ENCODE measurements at places on chromosomes 13 and 19.

GRCh38 chr13:112326821-112327370, 49.3 kb upstream of the SPACA7 start:
- no peaks in the 10 kb centered on the region for H3K36me3 ChIP-seq
- no peaks in the 10 kb centered on the region for H3K4me1 ChIP-seq
- H3K27ac ChIP-seq = no peak overlapping the region

- no peaks in the 10 kb centered on the region for H3K36me3 ChIP-seq
- no peak for DNase-seq
Observed at GRCh38 chr19:51434456-51434855, 17.0 kb upstream of the SIGLEC10 start.

GRCh38 chr19:12202250-12202649, 39.4 kb downstream of the ZNF136 start:
- H3K27ac ChIP-seq = no peak overlapping the region
- H3K36me3 ChIP-seq = peaks cover 20% of the 10 kb centered on the region
- peaks cover 13% of the 10 kb centered on the region for H3K4me1 ChIP-seq

GRCh38 chr13:99155821-99156220, 44.8 kb upstream of the UBAC2 start:
- no peak for DNase-seq
- peaks cover 21% of the 10 kb centered on the region for H3K27me3 ChIP-seq
- H3K4me1 ChIP-seq = peaks cover 7% of the 10 kb centered on the region

GRCh38 chr19:3098141-3098514, 4.0 kb downstream of the GNA11 start:
- DNase-seq = no peak
- no peak overlapping the region for H3K27ac ChIP-seq

DNA sequence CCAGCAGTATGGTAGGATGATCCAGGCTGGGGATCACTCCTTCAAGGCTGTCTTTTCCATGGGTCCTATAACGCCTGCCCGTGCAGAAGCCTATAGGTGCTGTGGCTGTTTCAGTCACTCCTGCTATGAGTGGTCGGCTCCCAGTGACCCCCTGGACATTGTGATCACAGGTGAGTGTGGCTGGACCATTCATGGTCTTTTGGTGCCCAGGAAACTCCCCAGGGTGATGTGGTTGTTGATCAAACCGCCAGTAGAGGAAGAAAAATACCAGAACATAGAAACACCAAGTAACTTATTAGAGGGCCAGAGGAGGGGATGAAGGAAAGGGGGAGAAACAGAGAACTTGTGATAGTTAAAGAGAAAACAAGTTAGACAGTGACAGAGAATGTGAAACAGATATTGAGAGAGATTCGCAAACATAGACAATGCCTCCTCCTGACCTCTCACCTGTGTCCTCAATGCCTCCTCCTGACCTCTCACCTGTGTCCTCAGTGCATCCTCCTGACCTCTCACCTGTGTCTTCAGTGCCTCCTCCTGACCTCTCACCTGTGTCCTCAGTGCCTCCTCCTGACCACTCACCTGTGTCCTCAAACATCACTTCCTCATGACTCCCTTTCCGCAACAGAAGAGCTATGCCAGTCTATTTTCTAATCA, 19.4 kb downstream of the LAIR2 start:
- H3K4me1 ChIP-seq = peaks cover 70% of the 10 kb centered on the region
- H3K27ac ChIP-seq = peak overlapping the region; percentile 92
- H3K4me3 ChIP-seq = peak overlapping the region; percentile 67
- no peak for DNase-seq

DNA sequence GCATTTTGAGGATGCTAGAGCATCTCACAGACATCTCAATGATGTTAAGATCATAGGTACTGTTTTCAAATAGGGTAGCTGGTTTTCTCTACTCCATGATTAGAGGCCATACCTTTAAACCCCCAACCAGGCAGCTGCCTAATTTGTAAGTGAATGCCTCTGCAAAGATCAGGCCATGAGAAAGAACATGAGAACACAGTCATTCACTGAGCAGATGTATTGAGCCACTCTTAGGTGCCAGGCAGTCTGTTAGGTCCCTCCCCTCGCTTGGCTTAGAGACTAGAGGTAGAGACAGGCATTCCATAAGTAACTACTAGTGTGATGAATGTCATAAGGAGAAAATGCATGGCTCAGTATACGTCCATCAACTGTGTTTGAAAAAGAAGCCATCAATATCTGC, 410.0 kb downstream of the FGF9 start:
- peaks cover 20% of the 10 kb centered on the region for H3K4me1 ChIP-seq
- H3K27me3 ChIP-seq = peaks cover 4% of the 10 kb centered on the region
- no peak for DNase-seq
- H3K36me3 ChIP-seq = no peaks in the 10 kb centered on the region
- H3K27ac ChIP-seq = no peak overlapping the region

DNA sequence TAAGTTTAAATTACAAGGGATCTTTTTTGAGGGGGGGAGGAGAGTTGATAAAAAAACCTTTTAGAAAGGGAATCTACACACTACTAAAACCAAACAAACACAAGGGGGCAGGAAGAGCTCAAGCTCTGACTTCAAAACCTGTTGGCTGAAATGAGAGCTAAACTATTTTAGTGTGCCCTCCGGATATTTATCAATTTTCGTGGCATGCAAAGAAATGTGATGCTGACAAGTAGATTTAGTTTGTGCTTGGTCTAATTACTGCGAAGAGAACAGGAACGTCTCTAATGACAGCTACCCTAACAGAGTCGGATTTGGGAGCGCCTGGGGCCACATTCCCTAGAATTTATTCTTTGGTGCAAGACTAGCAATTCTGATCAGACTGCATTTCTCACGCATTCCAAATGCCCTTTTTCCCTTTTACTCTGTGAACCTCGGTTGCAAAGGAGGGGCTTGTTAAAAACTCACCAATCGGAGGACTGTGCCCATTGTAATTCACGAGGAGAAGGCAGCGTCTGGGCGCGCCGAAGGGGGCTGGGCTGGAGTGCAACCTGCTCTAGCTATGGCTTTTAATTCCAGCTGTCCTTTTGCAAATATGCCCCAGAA, 802 bp upstream of the FREM2 start:
- H3K27me3 ChIP-seq = peaks cover 35% of the 10 kb centered on the region
- no peak overlapping the region for H3K27ac ChIP-seq
- no peak for DNase-seq
- H3K36me3 ChIP-seq = no peaks in the 10 kb centered on the region
- H3K4me1 ChIP-seq = no peaks in the 10 kb centered on the region

DNA sequence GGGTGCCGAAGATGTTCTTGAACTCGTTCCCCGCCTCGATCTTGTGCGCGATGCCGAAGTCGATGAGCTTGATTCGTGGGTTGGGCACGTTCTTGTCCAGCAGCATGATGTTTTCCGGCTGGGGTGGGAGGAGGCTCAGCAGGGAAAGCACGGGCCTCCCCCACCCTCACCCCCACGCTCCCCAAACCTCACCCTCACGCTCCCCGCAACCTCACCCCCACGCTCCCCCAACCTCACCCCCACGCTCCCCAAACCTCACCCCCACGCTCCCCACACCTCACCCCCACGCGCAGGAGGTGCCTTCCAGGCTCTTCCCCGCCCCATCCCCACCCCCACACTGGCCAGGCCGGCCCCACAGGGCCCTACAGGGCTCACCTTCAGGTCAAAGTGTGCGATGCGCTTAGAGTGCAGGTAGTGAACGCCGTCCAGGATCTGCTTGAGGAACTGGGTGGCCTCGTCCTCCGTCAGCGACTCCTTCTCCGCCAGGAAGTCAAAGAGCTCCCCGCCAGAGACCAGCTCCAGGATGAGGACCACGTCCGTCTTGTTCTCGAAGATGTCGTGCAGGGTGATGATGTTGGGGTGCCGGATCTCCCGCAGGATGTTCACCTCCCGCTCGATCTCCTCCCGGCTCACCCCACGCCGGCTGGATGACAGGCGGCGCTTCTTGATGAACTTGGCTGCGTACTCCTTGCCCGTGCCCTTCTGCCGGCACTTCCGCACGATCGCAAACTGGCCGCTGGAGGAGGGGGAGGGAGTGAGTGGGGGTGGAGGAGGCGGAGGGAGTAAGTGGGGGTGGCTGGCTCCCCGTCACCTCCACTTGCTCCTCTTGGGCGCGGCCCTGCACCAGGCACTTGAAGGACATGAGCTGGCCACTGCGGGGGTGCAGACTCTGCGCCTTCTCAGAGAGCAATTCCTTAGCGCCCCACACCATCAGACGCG, 6.4 kb downstream of the DAPK3 start:
- no peaks in the 10 kb centered on the region for H3K27me3 ChIP-seq
- no peak overlapping the region for H3K4me3 ChIP-seq
- H3K36me3 ChIP-seq = peaks cover 22% of the 10 kb centered on the region
- no peak overlapping the region for H3K27ac ChIP-seq

DNA sequence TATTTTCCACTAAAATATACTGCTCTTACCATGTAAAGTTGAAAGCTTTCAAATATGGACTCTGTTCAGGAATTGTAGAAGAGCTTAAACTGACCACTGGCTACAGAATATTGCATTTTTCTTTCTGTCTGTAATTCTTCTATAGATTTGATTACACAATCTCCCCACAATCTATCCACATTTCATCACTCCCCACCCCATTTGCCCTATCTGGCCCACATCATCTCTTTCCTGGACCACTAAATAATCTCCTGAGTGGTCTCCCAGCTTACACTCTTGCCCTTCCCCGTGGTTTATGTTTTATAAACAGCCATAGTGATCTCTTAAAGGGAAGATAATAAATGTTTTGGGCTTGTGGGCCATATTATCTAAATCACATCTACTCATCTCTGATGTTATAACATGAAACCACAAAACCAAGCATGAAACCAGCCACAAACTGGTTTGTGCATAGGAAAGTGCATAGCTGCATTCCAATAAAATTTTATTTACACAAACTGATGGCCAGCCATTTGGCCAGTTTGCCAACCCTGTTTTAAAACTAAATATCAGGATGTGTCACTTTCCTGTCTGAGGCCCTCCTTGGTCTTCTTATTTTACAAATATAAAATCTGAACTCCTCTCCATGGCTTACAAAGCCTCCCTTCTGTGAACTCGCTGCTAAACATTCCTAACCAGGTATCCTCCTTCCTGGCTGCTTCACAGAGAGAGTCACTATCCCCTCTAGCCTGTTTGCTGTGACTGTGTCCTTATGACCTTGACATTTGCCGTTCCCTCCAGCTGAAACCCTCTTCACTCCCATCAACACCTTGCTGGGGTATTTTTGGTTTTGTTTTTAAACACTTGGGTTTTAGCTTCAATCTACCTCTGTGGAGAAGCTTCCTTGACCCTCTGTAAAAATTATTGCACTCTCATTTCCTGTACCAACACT, 500.9 kb downstream of the GPC6 start:
- no peaks in the 10 kb centered on the region for H3K4me1 ChIP-seq
- H3K36me3 ChIP-seq = no peaks in the 10 kb centered on the region
- no peak overlapping the region for H3K4me3 ChIP-seq
- H3K27me3 ChIP-seq = no peaks in the 10 kb centered on the region
- DNase-seq = no peak

DNA sequence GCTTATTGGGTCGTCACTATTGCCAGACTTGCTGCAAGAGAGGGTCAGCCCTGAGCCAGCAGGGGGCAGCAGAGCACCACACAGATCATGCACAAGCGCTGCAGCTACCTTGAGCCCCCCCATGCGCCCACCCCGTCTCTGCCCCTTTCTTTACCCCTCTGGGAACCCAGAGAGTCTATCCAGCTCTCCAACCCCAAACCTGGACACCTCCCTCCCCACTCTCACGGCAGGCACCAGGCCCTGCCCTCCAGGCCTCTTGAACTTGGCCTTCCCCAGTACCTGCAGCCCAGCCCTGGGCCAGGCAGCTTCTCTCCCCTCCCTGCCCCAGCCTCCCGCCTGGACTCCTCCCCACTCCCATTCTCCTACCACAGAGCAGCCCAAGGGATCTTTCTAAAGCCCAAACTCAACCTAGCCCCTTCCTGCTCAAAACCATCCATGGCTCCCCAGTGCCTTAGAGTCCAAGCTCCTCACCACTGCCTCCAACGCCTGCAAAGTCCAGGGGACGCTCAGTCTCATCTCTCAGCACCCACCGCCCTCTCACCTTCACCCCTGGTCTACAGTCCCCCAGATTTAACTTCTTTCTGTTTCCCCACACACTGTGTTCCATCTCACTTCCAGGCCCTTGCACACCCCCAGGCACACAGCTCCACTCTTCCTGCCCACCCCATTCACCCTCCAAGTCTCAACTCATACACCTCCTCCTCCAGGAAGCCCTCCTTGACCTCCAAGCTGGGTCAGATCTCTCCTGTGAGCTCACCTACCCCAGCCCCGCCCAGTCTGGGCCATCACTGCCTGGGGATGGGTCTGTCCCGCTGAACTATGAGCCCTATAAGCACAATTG, 9.4 kb upstream of the CEACAM16 start:
- no peak overlapping the region for H3K4me3 ChIP-seq
- H3K27ac ChIP-seq = no peak overlapping the region
- DNase-seq = peak; percentile 87
- no peaks in the 10 kb centered on the region for H3K36me3 ChIP-seq
- peaks cover 47% of the 10 kb centered on the region for H3K27me3 ChIP-seq

DNA sequence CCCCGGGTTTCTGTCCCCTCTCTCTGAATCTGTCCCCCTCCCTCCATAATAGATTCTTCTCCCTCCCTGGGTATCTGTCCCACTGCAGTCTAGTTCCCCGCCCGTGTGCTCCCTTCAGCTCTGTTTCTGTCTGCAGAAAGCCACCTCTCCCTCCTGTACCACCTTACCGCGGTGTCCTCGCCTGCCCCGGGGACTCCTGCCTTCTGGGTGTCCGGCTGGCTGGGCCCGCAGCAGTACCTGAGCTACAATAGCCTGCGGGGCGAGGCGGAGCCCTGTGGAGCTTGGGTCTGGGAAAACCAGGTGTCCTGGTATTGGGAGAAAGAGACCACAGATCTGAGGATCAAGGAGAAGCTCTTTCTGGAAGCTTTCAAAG, 1.3 kb downstream of the FCGRT start:
- no peak for DNase-seq
- peaks cover 3% of the 10 kb centered on the region for H3K36me3 ChIP-seq
- H3K4me3 ChIP-seq = peak overlapping the region; percentile 75
- peaks cover 32% of the 10 kb centered on the region for H3K4me1 ChIP-seq

DNA sequence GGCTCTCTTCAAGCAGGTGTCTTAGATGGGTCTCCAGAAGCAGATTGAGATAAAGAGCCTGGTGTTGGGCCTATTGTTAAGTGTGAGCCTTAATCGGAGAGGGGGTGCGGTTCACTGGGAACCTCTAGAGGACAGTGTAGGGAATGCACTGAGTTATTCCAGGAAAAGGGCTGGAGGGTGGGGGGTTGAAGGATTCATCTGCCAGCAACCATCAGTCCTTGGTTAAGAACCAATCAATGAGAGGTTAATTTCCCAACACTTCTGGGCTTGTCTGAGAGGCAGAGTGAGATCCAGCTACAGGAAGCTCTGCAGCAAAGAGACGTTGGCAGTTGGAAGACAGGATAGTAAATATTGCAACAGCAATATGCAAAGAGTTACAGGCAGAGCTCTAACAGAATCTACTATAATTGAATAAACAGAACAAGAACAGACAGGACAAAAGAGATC, 28.7 kb downstream of the CYP4F2 start:
- H3K36me3 ChIP-seq = no peaks in the 10 kb centered on the region
- peaks cover 6% of the 10 kb centered on the region for H3K4me1 ChIP-seq
- H3K4me3 ChIP-seq = no peak overlapping the region
- peaks cover 28% of the 10 kb centered on the region for H3K27me3 ChIP-seq

- H3K27ac ChIP-seq = no peak overlapping the region
- no peaks in the 10 kb centered on the region for H3K4me1 ChIP-seq
- DNase-seq = no peak
- no peaks in the 10 kb centered on the region for H3K36me3 ChIP-seq
Observed at GRCh38 chr13:110230661-110231347, 76.2 kb downstream of the COL4A1 start.

GRCh38 chr19:11446652-11447301, 11.3 kb downstream of the PRKCSH start:
- H3K36me3 ChIP-seq = peaks cover 22% of the 10 kb centered on the region
- no peaks in the 10 kb centered on the region for H3K4me1 ChIP-seq
- H3K4me3 ChIP-seq = no peak overlapping the region
- no peak overlapping the region for H3K27ac ChIP-seq

GRCh38 chr19:34881982-34882381, 44.7 kb upstream of the ZNF30 start:
- H3K4me3 ChIP-seq = no peak overlapping the region
- no peaks in the 10 kb centered on the region for H3K36me3 ChIP-seq
- H3K27ac ChIP-seq = no peak overlapping the region
- DNase-seq = no peak

Data from activated naive CD4-positive, alpha-beta T cell treated with anti-CD3 and anti-CD28 coated beads, Interleukin-2, amount 10 ng/mL, durations not matched to agents 7 days and 5 days (primary cell).